Activated CD4-positive, alpha-beta T cell treated with anti-CD3 and anti-CD28 coated beads, Interleukin-2, amount 50 U/mL, for 1 hour (primary cell): ENCODE measurements at places on chromosomes 13 and 19.

GRCh38 chr19:38072776-38073750 lies 151.0 kb downstream of the DPF1 start:
- no peak for DNase-seq

DNA sequence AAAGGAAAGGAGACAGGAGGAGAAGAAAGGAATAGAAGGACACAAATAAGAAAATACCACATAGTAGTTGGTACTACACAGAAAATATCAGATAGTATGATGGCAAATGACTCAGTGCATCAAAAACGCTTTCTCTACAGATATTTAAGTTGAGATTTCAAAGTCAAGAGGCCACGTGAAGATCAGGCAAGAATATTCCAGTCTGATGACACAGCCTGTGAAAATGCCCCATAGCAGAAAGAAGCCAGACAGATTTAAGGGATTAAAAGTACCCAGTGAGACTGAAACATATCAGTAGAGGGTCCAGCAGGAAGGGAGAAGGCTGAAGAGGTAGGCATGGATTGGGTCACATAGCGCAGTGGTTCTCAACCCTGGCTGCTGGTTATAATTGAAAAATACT lies 113.7 kb downstream of the VWA8 start:
- no peak for DNase-seq

- no peak for DNase-seq
Observed at GRCh38 chr19:29395111-29395733, 130.6 kb upstream of the VSTM2B start.

GRCh38 chr13:73704587-73704986 lies 429.6 kb downstream of the KLF12 start:
- no peak for DNase-seq

- DNase-seq: no peak
Observed at GRCh38 chr13:69199664-69200063, 908.0 kb upstream of the ATXN8OS start.

GRCh38 chr13:61880578-61881283 lies 465.1 kb upstream of the PCDH20 start:
- no peak for DNase-seq

GRCh38 chr13:48776401-48776800 lies 122.7 kb downstream of the CYSLTR2 start:
- no peak for DNase-seq

DNA sequence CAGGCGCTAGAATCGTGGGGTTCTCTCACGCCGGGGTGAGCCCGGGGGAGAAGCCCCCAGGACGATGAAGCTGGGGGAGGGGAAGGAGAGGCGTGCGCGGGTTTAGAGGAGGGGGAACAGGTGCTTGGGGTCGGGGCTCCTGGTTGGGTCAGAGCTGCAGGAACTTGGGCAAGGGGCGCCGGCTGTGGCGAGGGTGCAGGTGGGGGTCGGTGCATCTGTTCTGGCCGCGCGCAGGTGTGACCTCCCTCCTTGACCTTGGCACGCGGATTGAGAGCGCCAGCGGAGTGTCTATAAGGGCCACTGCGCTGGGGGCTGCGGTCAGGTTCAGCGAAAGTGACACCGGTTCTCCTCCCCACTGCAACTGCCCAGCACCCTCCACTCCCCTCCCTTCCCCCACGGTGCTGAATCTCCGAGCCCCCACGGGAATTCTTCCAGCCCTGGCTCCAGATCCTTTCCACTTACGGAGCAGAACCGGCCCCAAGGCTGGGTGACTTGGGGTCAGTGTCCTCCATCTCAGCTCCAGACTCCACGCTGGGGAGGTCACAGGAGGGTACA lies 618 bp downstream of the TMEM38A start:
- no peak for DNase-seq

DNA sequence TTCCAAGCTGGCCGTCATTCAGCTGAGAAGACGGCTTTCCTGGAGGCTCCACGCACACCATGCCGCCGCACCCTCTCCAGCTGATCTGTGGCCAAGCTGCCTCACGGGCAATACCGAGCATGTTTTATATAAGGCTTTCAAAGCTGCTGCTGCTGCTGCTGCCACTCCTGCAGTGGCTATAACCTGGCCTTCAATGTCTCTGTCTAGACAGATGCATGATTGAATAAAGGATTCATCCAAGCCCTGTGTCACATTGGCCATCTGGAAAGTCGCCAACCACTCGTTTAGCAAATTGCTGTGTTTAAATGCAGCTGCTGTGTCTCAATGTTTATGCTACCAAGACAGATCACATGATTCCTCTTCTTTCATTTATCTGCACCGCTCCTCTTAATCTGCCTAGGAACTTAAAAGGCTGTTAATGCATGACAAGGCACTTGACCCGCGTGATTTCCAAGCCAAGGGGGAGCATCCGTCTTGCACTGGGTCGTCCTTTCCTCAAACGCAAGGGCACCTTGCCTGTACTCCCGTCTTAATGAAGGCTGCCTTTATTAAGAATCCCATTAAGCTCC lies 114.3 kb downstream of the TEX26 start:
- DNase-seq: no peak

DNA sequence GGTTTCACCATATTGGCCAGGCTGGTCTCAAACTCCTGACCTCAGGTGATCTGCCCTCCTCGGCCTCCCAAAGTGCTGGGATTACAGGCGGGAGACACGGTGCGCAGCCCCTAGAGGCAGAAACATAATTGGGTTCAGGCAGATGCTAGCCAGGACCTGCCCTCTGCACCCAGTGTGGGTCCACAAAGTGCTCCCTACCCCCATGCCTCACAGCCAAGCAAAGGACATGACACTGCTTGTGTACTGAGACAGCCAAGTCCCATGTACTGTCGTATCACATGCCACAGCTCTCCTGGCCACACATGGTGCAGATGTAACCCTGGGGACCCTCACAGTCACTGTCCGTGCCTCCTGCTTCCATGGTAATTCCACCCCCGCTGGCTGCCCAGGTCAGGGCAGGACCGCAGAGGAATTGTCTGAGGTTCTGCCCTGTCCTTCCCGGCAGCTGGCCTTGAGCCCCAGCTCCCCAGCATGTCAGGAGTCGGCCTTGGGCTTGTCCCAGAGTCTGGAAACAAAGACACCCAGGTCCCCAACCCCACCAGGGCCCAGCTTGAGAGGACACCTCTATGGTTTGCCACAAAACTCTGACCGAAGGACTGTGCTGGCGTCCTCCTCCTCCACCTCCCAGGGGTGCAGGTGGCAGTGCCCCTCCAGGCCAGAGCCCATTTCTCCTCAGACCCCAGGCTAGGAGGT lies 7.6 kb downstream of the PRR36 start:
- no peak for DNase-seq

DNA sequence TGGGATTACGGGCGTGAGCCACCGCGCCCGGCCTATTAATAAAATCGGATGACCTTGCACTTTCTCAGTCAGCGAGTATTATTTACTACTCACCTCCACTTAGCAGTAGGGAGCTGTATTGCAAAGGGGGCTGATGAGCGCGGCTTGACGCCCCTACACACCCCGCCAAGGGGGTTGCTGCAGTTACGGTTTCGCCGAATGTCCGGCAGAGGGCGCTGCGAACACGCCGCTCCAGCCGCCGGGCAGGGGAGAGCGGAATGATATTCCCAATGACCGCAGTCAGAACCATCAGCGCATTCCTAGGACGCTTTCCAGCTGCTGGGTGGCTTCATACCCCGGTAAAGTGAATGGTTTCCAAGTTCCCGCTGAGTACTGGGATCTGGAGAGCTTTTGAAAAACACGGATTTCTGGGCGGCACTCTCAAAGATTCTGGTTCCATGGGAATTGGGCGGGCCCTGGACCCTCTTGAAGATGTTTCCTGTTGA lies 30.0 kb upstream of the TPT1 start:
- DNase-seq: peak; percentile 53

DNA sequence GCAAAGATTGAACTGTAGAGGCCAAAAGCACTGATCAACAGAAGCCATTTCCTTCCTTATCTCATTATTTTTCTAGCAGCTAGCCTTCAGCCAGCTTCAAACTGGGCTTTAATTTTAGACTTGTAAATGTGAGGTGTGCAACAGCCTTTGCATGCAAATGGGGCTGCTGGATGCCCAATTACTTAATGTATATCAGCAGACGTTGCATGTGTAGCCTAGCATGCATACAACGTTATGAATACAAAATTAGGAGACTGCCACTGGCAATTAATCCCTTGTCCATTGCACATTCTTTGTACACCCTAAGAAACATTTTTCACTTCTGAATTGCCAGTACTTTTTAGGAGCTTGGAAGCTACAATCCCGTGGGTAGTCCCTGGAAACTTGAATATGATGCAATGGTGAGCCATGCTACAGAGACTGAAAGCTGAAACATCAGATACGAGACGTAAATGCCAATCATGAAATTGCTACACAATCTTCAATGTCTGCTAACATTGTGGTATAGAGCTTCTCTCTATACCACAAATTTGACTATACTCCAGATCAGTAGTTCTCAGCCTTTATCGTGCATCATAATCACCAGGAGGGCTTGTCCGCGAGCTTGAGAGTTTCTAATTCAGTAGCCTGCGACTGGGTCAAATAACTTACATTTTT lies 20.2 kb downstream of the EPSTI1 start:
- DNase-seq: no peak

DNA sequence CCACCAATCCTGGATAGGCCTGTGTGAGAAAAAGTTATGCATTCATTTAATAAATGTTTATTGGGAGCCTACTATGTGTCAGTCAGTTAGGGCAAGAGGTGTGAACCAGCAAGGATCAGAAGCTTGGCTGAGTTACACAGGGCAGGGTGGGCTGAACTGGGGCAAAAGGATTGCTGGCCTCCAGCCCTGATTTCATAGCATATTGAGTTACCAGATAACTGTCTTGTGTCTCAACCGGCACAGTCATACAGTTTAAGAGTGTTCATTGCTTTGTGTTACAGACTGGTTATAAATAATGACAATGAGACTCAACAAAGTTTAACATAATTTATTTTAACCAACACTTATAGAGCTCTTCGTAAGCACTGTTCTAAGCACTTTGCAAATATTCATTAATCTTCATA lies 253.8 kb downstream of the DLEU7 start:
- no peak for DNase-seq

DNA sequence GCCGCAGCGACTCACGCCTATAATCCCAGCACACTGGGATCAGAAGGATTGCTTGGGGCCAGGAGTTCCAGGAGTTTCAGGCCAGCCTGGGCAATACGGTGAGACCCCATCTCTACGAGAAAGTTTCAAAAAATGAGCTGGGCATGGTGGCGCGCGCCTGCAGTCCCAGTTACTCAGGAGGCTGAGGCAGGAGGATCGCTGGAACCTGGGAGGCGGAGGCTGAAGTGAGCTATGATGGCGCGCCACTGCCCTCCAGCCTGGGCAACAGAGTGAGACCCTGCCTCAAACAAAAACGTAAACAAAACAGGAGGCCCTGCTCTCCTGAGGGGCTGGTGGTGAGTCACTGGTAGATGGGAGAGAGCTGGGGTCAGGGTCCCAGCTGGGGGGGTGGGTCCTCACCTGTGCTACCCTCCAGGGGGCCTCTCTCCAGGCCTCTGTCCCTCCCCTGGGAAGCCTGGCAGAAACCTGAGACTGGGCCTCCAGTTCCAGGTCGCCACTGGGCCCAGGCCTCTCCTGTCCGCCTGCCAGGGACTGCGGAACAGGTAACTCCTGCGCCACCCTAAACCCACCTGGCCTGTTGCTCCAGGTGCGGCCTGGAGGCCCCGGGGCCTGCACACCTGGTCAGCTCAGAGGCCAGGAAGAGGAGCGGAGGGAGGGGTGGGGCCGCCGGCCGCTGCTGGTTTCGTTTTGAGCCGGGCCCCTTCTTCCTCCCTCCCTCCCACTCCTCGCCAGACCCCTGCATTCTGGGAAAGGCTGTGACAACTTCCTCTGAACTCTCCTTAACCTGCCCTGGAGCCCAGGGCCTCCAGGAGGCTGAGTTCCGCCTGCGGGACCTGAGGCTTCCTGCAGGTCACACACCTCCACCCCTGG lies 17.2 kb upstream of the ZBTB7A start:
- no peak for DNase-seq

- DNase-seq: no peak
Observed at GRCh38 chr13:109904218-109904617, 117.8 kb upstream of the IRS2 start.

DNA sequence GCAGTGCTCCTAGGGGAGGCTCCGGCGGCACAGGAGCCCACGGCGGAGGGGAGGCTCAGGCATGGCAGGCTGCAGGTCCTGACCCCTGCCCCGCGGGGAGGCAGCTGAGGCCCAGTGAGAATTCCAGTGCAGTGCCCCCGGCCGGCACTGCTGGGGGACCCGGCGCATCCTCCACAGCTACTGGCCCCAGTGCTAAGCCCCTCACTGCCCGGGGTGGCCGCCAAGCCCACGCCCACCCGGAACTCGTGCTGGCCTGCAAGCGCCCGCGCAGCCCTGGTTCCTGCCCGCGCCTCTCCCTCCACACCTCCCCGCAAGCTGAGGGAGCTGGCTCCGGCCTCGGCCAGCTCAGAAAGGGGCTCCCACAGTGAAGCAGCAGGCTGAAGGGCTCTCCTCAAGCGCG lies 62.2 kb downstream of the SPRY2 start:
- no peak for DNase-seq

GRCh38 chr13:77832339-77833100 lies 86.1 kb downstream of the EDNRB start:
- no peak for DNase-seq

GRCh38 chr19:33000510-33000909 lies 28.5 kb downstream of the FAAP24 start:
- DNase-seq: no peak

- DNase-seq: no peak
Observed at GRCh38 chr13:80251403-80251802, 89.5 kb downstream of the SPRY2 start.

DNA sequence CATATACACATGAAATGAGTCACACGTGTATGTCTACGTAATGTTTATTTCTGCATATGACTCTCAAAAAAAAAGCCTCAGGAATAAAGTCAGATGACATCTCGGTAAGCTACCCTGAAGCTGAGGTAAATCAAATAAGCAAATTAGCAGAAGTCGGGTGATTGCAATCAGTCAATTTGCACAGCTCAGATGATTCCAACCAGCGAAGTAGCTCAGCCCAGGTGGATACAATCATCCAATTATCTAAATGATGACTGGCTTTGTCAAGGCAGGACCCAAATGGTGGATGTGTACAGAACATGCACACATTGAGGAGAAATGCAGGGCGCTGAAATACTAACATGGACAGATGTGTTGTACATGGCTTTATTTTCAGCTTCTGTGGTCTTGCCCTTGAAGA lies 148.5 kb downstream of the ZNF486 start:
- no peak for DNase-seq

DNA sequence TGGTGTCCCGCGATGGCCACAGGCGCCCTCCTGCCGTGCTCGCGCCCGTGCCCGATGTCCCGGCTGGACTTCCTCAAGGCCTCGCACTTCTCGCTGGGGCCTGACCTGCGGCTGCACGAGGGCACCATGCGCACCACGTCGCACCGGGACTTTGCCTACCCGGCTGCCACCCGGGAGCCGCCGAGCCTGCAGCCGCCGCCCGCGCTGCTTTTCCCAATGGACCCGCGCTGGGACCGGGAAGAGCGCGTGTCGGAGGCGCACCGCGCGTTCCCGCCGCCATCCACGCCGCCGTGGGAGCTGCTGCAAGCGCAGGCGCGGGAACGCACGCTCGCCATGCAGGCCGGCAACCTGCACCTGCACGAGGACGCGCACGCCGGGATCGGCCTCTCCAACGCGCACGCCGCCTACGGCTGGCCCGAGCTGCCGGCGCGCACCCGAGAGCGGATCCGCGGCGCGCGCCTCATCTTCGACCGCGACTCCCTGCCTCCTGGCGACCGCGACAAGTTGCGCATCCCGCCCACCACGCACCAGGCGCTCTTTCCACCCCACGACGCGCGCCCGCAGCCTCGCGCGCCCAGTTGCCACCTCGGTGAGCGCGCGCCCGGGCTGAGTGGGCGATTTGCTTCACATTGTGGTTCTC lies 12.1 kb upstream of the PEX11G start:
- DNase-seq: peak; percentile 29

- DNase-seq: no peak
Observed at GRCh38 chr19:14073925-14074838, 1.6 kb downstream of the MISP3 start.

GRCh38 chr13:27978301-27978968 lies 9.3 kb upstream of the CDX2 start:
- DNase-seq: no peak
